Activated T-helper 17 cell treated with anti-CD3 and anti-CD28 coated beads, Interleukin-2, amount 50 U/mL, for 72 hours (primary cell): ENCODE measurements at places on chromosomes 16 and 17.
A peak's percentile ranks its signal among the peaks of the same experiment; 100 is the strongest.

DNA sequence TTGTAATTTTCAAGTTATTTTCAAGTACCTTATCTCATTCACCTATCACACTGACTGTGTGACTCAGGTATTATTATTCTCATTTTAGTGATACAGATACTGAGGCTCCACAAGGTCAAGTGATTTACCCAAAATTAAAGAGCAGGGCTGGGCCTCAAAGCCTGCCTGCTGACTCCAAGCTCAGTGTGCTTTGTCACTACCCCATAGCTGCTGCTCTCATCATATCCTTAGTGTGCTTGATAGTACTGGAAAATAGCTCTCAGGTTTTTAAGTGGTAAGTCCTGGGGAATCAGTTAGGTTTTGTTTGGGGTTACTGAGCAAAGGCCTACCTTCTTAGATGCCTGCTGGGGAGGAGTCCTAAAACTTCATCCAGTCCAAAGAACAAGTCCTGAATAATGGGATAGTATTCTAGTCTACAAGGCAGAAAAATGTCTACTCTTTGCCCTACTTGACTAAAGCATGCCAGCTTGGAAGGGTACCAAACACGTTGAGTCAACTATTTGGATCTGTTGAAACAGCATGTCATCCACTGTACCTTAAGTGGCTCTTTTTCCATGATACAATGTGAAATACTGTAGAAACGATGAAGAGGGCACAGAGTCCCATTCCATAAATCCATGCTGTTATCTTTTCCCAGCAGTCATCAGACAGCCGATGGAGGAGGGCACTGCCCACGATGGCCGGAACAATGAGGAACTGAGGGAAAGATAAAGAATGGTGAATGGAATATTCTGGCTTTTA lies 10.7 kb downstream of the MMD start:
- no peak for ATAC-seq

DNA sequence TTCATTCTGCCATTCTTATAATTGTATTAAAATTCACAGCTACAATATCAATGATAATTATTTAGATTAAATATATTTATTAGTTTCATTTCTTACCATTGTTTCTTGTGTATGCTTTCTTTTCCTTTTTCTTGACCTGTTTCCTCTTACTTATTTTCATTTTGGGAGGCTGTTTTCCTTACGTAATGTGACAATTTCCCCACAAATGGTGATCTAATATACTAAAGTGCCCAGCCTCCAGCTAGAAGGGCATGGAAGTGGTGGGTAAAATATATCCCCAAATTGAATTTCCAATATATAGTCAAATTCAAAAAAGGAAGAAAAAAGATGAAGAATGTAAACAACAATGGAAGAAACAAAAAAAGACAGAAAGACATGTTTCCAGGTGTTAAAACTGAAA lies 1.5 kb upstream of the ABCA6 start:
- ATAC-seq: no peak

GRCh38 chr17:61412860-61413660 lies 13.4 kb downstream of the TBX2 start:
- peak; percentile 6 for ATAC-seq

GRCh38 chr17:83121921-83122820 lies 42.8 kb downstream of the METRNL start:
- no peak for ATAC-seq

GRCh38 chr17:75087558-75088453 lies at the start of gene SLC16A5:
TSS of gene SLC16A5 (plus strand) at chr17:75087954. CDS start at chr17:75093637, 5,683 bp downstream.
- ATAC-seq: peak; percentile 81

- no peak for ATAC-seq
Observed at GRCh38 chr17:43736389-43736788, 22.2 kb downstream of the SOST start.

GRCh38 chr16:72743011-72743761 lies 304.7 kb downstream of the ZFHX3 start:
- ATAC-seq: peak; percentile 24

- ATAC-seq: no peak
Observed at GRCh38 chr16:24800586-24800985, 45.2 kb upstream of the SLC5A11 start.

DNA sequence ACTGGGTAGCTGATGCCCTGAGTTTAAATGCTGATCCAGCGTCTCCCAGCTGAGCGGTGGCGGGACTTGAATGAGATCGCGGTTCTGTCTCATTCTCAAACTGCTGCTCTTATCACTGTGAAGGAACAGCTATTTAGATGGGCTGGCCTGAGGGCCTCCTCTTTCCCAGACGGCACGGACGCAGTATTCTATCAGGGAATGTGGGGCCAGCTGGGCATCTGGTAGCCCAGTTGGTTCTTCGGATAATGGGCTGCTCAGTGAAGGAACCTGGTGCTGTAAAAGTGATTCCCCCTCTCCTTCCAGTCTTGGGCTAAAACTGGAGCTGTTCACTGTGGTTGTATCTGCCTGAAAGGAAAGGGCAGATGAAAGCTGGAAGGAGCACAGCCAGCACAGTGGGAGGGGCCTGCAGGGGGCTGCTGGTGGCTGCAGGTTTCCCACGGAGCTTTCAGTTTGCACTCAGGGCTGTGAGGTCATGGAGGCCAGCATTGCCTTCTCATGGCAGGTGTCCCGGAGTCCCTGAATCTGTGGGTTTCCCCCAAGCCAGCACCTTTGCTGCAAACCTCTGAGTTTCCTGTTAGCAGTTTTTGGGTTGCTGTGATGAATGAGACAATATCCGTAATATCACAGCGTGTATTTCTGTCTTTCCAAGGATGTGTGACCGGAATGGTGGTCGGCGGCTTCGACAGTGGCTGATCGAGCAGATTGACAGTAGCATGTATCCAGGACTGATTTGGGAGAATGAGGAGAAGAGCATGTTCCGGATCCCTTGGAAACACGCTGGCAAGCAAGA lies 3.6 kb downstream of the IRF8 start:
- ATAC-seq: peak; percentile 70

DNA sequence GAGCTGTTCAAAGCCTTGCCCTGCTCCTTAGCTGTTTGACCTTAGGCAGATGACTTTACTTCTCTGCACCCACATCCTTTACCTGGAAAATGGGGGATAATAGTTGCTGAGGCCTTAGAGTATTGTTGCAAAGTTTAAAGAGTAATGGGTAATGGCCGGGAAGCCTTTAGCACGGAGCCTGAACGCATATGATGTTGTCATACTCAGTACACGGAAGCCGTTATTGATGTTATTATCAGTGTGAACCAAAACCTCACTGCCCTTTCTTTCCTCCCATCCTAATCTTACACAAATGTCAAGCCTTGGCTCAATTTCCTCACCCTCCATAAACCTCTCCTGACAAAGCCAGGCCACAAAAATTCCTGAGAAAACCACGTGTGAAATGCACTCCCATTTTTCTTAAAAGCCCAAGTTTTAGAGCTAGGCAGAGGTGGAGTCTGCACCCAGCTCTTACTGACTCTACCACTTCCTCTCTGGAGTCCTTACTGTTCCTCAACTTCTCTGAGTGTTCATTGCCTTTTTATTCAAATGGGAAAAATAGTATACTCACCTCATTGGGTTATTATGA lies 67.3 kb upstream of the CACNG3 start:
- ATAC-seq: no peak

DNA sequence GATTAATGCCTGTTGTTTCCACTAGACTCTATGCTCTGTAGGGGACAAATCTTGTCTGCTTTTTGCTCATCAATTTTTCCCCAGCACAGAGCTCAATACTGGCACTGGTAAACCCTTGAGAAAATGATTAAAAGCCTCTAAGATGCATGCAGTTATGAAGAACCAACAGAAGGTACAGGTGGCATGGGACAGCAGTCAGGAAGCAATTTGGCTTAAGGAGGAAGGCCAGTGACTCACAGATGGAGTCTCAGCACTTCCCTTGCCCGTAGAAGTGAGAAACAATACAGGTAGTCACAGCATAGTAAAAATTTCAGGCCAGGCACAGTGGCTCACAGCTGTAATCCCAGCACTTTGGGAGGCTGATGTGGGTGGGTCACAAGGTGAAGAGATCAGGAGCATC lies 504.7 kb upstream of the RBFOX1 start:
- ATAC-seq: no peak

DNA sequence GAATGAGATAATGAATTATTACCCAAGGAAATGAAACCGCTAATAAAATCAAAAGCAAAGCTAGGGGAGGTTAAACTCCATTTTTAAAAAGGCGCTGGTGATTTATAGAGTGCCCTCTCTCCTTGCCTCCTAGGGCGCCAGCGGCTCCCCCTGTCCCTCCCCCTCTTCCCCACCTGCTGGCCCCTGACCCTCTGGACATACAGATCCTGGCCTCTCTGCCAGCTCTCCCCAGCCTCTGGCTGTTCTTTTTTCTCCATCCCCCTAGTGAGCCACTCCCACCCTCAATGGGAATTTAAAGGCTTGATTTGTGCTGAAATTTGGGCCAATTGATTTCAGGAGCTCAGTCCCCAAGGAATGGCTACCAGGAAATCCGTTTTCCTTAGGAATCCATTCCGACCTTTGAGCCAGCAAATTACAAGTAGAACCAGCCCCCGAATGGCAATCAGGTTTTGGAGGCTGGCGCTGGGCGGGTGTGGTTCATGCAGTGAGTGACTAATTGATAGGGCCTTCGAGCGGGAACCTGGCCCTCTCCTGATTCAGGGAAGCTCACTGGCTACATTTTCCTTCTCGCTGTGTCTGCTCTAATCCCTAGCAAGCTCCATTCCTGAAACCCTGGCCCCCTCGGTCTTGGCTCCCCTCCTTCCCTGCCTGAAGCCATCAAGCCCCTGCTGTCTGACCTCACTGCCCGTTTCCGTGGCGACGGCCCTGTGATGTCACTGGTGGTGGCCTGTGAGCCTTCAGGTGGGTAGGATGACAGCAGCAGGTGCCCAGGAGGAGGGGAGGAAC lies 141.9 kb upstream of the SDK2 start:
- ATAC-seq: no peak

DNA sequence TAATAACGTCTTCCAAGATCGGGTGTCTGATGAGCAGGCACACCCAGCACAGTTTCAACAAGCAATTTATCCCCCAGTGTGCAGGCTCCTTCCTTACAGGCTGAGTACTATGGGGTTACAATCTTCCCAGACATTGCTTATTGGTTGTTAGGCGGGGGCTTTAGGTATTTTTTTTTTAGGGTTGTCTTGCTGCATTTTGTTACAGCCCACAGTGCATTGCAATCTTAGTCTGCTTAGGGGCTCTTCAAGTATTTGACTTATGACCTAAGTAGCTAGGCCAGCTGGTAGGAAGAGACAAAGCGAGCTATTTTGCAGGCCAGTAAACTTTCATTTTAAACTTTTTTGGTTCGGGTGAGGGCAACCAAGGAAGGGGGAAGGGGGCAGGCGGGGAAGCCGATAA lies 5.8 kb downstream of the PLD6 start:
- ATAC-seq: no peak

DNA sequence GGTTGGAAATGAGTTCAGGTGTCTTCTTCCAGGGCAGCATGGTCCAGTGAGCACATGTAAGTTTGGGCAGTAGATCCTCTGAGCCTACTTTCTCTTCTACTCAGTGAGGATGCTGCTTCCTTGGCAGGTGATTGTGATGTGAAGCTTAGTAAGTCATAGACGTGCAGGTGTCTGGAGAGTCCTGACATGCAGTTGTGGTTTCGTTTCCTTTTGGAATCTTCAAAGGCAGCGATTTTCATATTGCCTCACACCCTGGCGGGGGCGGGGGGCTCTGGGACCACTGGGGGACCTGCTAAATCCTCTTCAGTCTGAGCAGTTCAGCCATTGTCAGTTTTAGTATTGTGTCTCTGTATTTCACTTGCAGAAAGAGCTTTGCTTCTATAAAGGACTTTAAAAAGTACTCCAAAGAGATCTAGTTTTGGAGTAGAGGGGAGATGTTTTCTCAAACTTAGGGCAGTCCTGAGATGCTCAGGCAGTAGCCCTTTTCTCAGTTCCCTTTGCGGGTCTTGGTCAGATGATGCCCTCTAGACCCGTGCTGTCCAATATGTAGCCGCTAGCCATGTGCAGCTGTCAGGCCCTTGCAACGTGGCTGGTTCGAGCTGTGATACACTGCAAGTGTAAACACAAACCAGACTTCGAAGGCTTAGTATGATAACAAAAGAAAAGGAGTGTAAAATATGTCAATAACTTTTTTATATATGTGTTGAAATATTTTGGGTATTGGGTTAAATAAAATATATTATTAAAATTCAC lies 4.0 kb upstream of the CDK5R1 start:
- ATAC-seq: no peak

- ATAC-seq: peak; percentile 27
Observed at GRCh38 chr16:30585022-30585399, 486 bp downstream of the ZNF785 start.

DNA sequence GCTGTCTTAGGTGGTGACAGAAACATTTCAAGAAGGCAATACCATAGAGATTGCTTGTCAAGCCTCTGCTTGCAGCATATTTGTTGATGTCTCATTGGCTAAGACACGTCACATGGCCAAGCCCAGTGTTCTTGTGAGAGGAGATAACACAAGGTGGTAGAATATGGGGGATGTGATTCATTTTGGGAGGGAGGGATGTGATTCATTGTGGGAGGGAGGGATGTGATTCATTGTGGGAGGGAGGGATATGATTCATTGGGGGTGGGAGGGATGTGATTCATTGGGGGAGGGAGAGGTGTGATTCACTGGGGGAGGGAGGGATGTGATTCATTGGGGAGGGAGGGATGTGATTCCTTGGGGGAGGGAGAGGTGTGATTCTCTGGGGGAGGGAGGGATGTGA lies 470.5 kb upstream of the SALL1 start:
- no peak for ATAC-seq

DNA sequence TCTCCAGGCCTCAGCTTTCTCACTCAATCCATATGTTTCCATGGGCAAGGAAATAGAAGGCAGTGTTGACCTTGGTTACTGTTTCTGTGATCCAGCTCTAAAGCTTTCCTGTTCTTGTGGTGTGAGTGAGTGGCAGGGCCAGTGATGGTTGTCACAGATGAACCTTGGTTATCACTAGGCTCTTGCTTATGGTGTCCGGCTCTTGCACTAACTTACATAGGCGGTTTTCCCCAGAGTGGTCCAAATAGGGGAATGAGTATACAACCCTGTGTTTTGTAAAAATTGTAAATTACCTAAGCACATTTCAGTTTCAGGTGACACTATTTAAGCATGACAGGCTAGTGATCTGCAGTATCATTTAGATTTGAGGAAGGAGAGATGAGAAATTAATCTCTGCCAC lies 6.8 kb downstream of the MFSD11 start:
- ATAC-seq: peak; percentile 68

GRCh38 chr17:77124192-77124889 lies 16.4 kb upstream of the SEC14L1 start:
- ATAC-seq: no peak

DNA sequence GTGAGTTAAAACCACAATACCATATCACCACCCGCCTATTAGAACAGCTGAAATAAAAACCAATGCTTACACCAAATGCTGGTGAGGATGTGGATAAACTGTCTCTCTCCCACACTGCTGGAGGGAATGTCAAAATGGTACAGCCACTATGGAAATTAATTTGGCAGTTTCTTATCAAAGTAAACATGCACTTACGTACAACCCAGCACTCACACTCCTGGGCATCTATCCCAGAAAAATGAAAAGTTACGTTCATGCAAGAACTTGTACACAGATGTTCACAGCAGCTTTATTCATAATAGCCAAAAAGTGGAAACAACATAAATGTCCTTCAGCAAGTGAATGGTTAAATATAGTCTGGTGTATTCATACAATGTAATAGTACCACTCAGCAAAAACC lies 173.2 kb upstream of the MYOCD start:
- no peak for ATAC-seq
